ENCODE measurements at places on chromosomes 6 and 20. TPM values are rescaled to one million over a fixed set of nuclear protein-coding genes. Genes with fewer than 3 reads are reported as not detected.

- DNase-seq = no peak
Measured at GRCh38 chr6:40331545-40331944, 255.6 kb downstream of the LRFN2 start.

GRCh38 chr20:56773749-56774148, 144.6 kb downstream of the TFAP2C start:
- DNase-seq = no peak

IMPG1 gene
- total RNA-seq = not detected

SIRPB1 gene
- total RNA-seq = 4.4 TPM

TP53TG5 gene
- total RNA-seq = not detected

Measured in liver (tissue), 10 donors.